Left lung (tissue), 14 donors: ENCODE measurements at places on chromosomes 2 and 18. TPM values are rescaled to one million over a fixed set of nuclear protein-coding genes. Genes with fewer than 3 reads are reported as not detected.
A peak's percentile ranks its signal among the peaks of the same experiment; 100 is the strongest.

The PDK1 gene
- 21.9 TPM for polyA plus RNA-seq

The RAB27B gene
- polyA plus RNA-seq, result 10.3 TPM

The REG3G gene
- not detected for polyA plus RNA-seq

The FIGN gene
- 7.9 TPM for polyA plus RNA-seq

The SMAD4 gene
- polyA plus RNA-seq, result 145 TPM

The PID1 gene
- polyA plus RNA-seq, result 28.1 TPM

- no peaks in the 10 kb centered on the region for H3K36me3 ChIP-seq
- no peak for DNase-seq
- H3K27ac ChIP-seq, result no peak overlapping the region
- H3K4me1 ChIP-seq, result no peaks in the 10 kb centered on the region
These were observed 209.6 kb upstream of the SLC39A10 start for GRCh38 chr2:195447323-195447975.

- no peaks in the 10 kb centered on the region for H3K36me3 ChIP-seq
- no peaks in the 10 kb centered on the region for H3K27me3 ChIP-seq
- no peak for DNase-seq
- H3K4me3 ChIP-seq, result no peak overlapping the region
These were observed 23.7 kb upstream of the ACKR3 start for GRCh38 chr2:236545814-236546480.

DNA sequence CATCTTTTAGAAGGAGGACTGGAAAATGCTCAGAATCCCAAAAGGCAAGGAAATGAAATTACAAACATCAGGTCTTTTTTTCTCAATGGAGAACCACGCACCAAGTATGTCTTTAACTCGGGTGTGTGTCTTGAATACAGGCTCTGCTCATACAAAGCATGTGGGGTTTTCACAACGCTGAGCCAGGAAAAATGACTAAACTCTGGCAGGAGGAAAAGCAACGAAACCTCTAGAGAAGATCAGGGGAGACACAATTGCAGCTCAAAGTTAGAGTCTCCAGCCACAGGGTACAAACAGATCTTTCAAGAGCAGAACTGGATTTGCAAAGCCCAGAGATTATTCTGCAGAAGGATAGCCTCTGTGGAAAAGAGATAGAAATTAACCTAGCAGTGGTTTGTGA lies 42.8 kb upstream of the TPO start:
- H3K36me3 ChIP-seq, result no peaks in the 10 kb centered on the region
- peaks cover 6% of the 10 kb centered on the region for H3K27me3 ChIP-seq
- no peak for DNase-seq
- H3K4me3 ChIP-seq, result no peak overlapping the region
- no peaks in the 10 kb centered on the region for H3K4me1 ChIP-seq

GRCh38 chr2:44772131-44772530 lies 169.4 kb upstream of the SIX3 start:
- no peak overlapping the region for H3K4me3 ChIP-seq
- DNase-seq, result no peak
- H3K36me3 ChIP-seq, result no peaks in the 10 kb centered on the region
- H3K27ac ChIP-seq, result no peak overlapping the region

DNA sequence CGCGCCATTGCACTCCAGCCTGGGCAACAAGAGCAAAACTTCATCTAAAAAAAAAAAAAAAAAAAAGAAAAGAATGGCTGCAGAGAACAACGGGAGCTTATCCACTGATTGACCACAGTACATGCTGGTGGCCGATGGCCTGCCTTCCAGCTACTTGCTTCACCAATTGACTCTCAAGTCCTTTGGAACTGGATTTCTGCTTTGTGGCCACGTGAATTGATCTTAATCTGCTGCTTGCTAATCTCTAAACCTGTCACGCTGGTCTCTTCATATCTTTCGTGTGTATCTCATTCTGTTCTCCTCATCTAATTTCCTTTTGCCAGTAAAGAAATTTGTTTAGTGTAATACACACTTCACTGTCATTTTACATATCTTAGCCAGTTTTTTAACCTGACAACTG lies 512.5 kb upstream of the CNTNAP5 start:
- H3K4me3 ChIP-seq, result no peak overlapping the region
- no peaks in the 10 kb centered on the region for H3K27me3 ChIP-seq

DNA sequence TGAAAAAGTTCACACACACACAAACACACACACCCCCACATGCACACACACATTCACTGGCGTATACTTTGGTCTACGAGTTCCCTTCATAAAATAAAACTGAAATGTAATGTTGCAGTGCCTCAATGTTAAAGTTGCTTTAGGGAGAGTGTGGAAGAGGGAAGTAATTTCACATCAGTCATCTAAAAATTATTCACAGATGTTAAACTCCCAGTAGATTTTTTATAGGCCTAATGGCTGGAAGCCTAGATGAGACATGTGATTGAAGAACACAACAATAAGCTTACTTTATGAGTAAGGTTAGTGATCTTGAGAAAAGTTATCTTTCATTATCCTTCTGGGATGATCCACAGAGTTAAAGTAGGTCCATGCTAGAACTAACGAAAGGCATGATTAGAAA lies 506.7 kb upstream of the CNTNAP5 start:
- H3K4me1 ChIP-seq, result no peaks in the 10 kb centered on the region
- H3K36me3 ChIP-seq, result no peaks in the 10 kb centered on the region
- H3K4me3 ChIP-seq, result no peak overlapping the region
- no peak for DNase-seq

GRCh38 chr2:69581774-69582581 lies 61.6 kb downstream of the AAK1 start:
- no peaks in the 10 kb centered on the region for H3K36me3 ChIP-seq
- H3K4me3 ChIP-seq, result no peak overlapping the region
- H3K27me3 ChIP-seq, result no peaks in the 10 kb centered on the region
- H3K27ac ChIP-seq, result no peak overlapping the region
- no peak for DNase-seq

- H3K27me3 ChIP-seq, result no peaks in the 10 kb centered on the region
- no peak overlapping the region for H3K4me3 ChIP-seq
- peak overlapping the region; percentile 23 for H3K27ac ChIP-seq
- H3K36me3 ChIP-seq, result no peaks in the 10 kb centered on the region
- DNase-seq, result no peak
- no peaks in the 10 kb centered on the region for H3K4me1 ChIP-seq
These were observed 185.0 kb upstream of the RASGRP3 start for GRCh38 chr2:33291278-33292013.

GRCh38 chr18:58438161-58438957 lies 190.5 kb downstream of the ALPK2 start:
- H3K36me3 ChIP-seq, result no peaks in the 10 kb centered on the region
- peak overlapping the region; percentile 38 for H3K27ac ChIP-seq
- peak overlapping the region; percentile 6 for H3K4me3 ChIP-seq
- peaks cover 7% of the 10 kb centered on the region for H3K4me1 ChIP-seq
- no peak for DNase-seq

DNA sequence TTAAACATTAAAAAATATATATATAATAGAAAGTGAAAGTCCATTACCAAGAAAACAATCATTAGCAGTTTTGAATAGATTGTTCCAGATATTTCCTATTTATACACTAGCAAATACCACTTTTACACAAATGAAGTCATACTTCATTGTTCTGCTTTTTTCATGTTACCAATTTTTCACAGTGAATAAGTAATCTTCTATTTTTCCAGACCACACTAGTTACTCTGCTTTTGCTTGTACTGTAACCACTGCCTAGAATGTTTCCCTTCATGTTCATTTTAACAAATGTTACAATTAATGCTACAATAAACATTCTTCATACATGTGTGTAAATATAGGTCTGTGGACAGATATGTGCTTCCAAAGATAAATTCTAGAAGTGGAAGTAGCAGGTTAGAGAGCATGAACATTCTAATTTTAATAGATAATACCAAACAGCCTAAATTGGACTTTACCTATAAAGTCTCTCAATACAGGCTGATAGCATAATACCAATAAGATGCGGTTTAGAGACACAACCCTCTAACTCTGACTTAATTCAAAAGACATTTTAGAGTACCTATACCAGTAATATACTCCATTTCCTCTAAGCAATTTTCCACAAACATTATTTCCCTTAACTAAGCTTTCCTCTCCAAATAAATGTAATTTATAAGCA lies 17.0 kb downstream of the ITSN2 start:
- H3K36me3 ChIP-seq, result no peaks in the 10 kb centered on the region
- H3K27me3 ChIP-seq, result no peaks in the 10 kb centered on the region
- H3K4me1 ChIP-seq, result peaks cover 17% of the 10 kb centered on the region

- H3K4me1 ChIP-seq, result no peaks in the 10 kb centered on the region
- H3K36me3 ChIP-seq, result no peaks in the 10 kb centered on the region
- peaks cover 9% of the 10 kb centered on the region for H3K27me3 ChIP-seq
- no peak overlapping the region for H3K4me3 ChIP-seq
These were observed 135.3 kb upstream of the CTAGE1 start for GRCh38 chr18:22552899-22553460.

DNA sequence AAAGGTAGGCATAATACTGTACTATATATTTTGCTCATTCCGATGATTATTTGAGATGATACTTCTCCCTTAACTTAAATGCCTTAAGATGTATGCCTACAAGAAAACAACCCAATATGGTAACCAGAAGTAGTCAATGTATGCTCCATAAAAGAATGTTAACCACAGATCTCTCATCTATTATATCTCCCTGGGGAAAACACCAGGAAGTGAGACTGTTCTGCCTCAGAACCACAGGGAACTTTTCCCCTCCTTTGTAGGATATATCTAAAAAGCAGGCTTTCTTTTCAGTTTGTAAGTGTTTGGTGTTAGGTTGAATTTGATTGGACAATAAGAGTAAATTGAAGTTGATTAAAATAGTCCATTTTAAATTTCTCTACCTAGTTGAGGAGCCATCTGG lies 1160.5 kb upstream of the NXPH2 start:
- H3K27ac ChIP-seq, result no peak overlapping the region
- no peaks in the 10 kb centered on the region for H3K27me3 ChIP-seq
- no peak overlapping the region for H3K4me3 ChIP-seq

GRCh38 chr2:219663116-219663762 lies 35.8 kb downstream of the SLC4A3 start:
- H3K4me1 ChIP-seq, result no peaks in the 10 kb centered on the region
- H3K4me3 ChIP-seq, result no peak overlapping the region
- DNase-seq, result no peak
- H3K27ac ChIP-seq, result no peak overlapping the region

DNA sequence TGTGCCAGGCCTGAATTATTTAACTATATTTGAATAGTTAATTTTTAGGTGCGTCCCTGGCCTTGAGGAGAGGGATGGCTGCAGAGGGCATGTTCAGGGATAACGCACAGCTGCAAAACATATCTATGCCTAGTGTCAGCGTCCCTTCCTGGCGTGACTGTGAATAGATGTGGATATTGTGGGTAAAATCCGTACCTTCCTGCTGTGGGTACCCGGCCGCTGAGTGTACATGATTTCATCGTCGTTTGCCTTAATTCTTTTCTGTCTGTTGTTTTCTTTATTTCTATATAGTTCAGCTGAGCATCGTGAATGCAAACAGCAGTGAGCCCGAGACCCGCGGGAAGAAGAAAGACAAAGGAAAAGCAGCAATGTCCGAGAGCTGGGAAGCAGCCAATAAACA lies 25.0 kb upstream of the MC2R start:
- H3K36me3 ChIP-seq, result no peaks in the 10 kb centered on the region
- no peaks in the 10 kb centered on the region for H3K27me3 ChIP-seq
- DNase-seq, result no peak
- no peak overlapping the region for H3K4me3 ChIP-seq
- H3K4me1 ChIP-seq, result no peaks in the 10 kb centered on the region

DNA sequence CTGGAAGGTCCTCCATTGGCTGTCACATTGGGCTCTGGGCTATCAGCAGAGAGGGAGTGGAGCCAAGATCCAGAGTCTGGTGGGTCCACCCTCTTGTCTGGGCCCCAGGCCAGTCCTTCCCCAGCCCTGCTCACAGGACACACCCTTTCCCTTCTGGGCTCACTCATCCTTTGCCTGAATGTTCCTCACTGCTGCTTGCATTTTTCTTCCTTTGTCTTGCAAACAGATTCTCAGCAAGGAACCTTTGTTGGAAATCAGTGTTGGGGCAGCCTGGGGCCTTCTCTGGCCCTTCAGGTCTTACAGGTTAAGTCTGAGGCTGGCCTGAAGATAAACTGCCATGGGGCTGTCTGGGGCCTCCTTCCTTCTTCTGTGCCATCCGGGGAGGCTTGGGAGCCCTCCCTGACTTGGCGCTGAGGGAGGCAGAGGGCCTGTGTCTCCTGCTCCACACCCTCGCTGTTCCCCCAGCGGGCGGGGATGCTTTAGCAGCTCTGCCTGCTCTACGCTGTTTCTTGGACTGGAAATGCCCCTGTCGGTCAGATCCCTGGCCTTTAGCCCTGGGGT lies 11.5 kb upstream of the CELF4 start:
- no peak overlapping the region for H3K27ac ChIP-seq
- H3K36me3 ChIP-seq, result no peaks in the 10 kb centered on the region
- peak; percentile 51 for DNase-seq
- H3K4me3 ChIP-seq, result no peak overlapping the region
- no peaks in the 10 kb centered on the region for H3K27me3 ChIP-seq

DNA sequence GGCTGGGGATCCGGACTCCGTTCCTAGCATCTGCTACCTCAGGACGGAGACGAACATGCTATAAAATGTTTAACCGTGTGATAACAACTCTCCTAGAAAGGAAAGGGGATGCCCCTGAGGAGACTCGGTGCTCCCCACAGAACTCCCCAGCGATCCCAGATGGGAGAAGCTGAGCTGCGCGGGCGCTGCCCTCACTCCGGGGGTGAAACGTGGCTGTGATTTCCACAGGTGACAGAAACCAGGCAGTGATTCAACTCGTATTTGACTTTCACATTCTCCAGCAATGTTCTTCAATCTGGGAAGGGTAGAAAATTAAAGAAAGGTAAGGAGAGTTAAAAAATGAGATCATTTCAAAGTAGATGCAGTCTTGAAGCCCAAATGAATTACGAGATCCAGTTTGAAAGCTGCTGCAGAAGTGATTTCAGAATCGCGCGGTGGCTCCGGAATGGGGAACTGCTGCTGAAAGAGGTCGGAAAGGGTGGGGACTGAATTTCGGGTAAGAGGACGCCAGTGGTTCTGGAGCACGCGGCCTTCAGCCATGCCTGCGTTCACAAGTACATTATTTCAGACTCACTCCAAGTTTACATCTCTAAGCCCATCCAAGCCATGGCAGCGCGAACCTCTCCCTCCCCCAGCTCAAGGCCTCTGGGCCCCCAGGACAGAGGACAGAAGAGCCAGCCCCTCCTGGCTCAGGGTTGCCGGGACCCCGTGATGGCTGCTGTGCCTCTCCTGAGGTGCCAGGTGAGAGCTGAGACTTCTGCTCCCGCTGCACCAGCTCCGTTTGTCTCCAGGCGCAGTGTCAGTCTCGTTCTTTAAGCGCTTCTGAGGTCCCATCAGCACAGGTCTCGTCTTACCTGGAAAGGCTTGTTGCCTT lies 39.5 kb downstream of the ADNP2 start:
- peak overlapping the region; percentile 48 for H3K4me3 ChIP-seq
- H3K27ac ChIP-seq, result peak overlapping the region; percentile 71
- H3K4me1 ChIP-seq, result peaks cover 11% of the 10 kb centered on the region
- no peaks in the 10 kb centered on the region for H3K36me3 ChIP-seq
- DNase-seq, result no peak

GRCh38 chr2:205511221-205511620 lies 171.1 kb upstream of the NRP2 start:
- no peak for DNase-seq
- H3K4me1 ChIP-seq, result no peaks in the 10 kb centered on the region
- H3K4me3 ChIP-seq, result no peak overlapping the region
- no peaks in the 10 kb centered on the region for H3K27me3 ChIP-seq
- no peaks in the 10 kb centered on the region for H3K36me3 ChIP-seq

- DNase-seq, result no peak
- H3K4me1 ChIP-seq, result no peaks in the 10 kb centered on the region
These were observed 22.5 kb downstream of the LIPG start for GRCh38 chr18:49584394-49584793.

- H3K4me3 ChIP-seq, result no peak overlapping the region
- H3K27ac ChIP-seq, result no peak overlapping the region
- peaks cover 4% of the 10 kb centered on the region for H3K4me1 ChIP-seq
- H3K36me3 ChIP-seq, result no peaks in the 10 kb centered on the region
These were observed 28.4 kb upstream of the SLC3A1 start for GRCh38 chr2:44246840-44247369.

GRCh38 chr2:28617502-28618184 lies 121.8 kb downstream of the PLB1 start:
- H3K36me3 ChIP-seq, result peaks cover 4% of the 10 kb centered on the region
- H3K4me3 ChIP-seq, result no peak overlapping the region
- DNase-seq, result no peak
